Activated CD4-positive, alpha-beta memory T cell treated with anti-CD3 and anti-CD28 coated beads for 36 hours (primary cell): ENCODE measurements at places on chromosomes 5 and 9. TPM values are rescaled to one million over a fixed set of nuclear protein-coding genes. Genes with fewer than 3 reads are reported as not detected.

GRCh38 chr9:25994605-25995004, 316.4 kb upstream of the TUSC1 start:
- H3K27me3 ChIP-seq: no peaks in the 10 kb centered on the region
- H3K27ac ChIP-seq: no peak overlapping the region
- no peak overlapping the region for H3K4me3 ChIP-seq
- no peak for DNase-seq
- H3K4me1 ChIP-seq: no peaks in the 10 kb centered on the region
- H3K36me3 ChIP-seq: no peaks in the 10 kb centered on the region

- no peaks in the 10 kb centered on the region for H3K36me3 ChIP-seq
- H3K27me3 ChIP-seq: no peaks in the 10 kb centered on the region
- peaks cover 3% of the 10 kb centered on the region for H3K4me1 ChIP-seq
- H3K4me3 ChIP-seq: no peak overlapping the region
These were observed 247.5 kb downstream of the PCSK5 start for GRCh38 chr9:76137931-76138330.

DNA sequence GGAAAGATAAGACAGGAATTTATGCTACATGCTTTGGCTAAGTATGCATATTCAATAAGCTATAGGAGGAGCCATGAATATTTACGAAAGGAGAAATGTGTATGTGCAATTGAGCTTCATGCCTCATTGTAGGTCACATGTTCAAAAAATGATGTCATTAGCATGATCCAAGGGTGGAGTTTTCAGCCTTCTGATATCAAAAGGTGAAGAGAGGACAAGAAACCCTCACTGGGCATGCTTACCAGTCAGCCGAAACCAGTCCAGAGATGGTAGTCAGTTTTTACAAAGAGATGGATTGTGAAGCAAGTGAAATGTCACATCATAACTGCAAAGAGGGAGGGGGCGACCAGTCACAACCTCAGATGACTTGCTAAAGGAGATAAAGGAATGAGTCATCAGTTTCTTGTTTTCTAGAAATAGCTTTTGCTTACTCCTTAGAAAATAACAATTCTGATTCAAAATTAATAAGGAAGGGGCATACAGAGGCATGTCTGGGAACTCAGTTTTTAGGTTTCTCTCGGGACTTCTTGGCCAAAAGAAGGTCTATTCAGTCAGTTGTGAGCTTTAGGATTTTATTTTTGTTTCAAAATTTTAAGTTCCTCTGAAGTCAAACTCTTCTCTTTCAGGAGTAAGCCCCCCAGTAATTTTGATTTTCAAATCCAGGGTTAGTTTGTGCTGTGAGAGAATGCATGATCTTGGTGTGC, 1067.8 kb upstream of the EDIL3 start:
- no peaks in the 10 kb centered on the region for H3K36me3 ChIP-seq
- no peaks in the 10 kb centered on the region for H3K4me1 ChIP-seq
- H3K27me3 ChIP-seq: no peaks in the 10 kb centered on the region
- no peak overlapping the region for H3K27ac ChIP-seq

DNA sequence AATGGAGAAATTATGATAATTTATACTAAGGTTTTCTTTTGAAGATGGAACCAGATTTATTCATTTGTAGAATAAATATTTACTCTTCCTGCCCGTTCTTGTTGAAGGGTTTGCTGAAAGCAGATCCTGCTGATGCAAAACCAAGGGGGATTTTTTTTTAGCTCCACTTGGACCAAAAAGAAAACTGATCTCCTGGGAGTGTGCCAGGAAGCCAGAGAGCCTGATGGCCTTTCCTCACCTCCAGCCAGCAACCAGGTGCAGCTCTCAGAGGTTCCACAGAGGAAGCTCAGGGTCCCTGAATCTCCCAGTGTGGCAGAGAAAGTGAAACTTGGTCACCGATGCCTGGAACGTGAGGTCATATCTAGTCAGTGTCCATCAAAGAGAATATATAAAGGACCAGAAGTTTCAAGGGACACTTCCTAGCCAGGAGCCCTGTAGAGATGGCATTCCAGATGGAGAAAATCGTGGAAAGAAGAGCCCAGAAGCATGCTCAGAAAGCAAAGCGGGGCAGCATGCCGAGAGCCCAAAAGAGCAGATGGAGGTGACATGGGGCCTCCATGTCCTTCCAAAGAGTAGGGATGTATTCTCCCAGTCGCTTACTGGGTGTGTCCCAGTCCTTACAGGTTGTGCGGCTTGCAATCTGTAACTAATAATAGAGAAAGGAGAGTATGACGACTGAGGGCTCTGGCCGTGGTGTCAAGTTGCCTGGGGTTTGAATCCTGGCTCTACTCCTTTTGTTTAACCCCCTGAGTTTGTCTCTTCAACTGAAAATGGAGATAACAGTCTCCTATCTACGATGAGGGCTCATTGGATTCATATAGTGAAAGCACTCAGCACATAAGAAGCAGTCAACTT, 12.2 kb downstream of the AFAP1L1 start:
- no peak overlapping the region for H3K4me3 ChIP-seq
- H3K36me3 ChIP-seq: no peaks in the 10 kb centered on the region
- DNase-seq: no peak
- H3K27ac ChIP-seq: no peak overlapping the region

GRCh38 chr5:145470396-145470979, 364.7 kb downstream of the PRELID2 start:
- no peak overlapping the region for H3K4me3 ChIP-seq
- no peaks in the 10 kb centered on the region for H3K4me1 ChIP-seq
- no peaks in the 10 kb centered on the region for H3K27me3 ChIP-seq
- no peak overlapping the region for H3K27ac ChIP-seq
- DNase-seq: no peak

The GALNT10 gene
- total RNA-seq: 26.9 TPM

DNA sequence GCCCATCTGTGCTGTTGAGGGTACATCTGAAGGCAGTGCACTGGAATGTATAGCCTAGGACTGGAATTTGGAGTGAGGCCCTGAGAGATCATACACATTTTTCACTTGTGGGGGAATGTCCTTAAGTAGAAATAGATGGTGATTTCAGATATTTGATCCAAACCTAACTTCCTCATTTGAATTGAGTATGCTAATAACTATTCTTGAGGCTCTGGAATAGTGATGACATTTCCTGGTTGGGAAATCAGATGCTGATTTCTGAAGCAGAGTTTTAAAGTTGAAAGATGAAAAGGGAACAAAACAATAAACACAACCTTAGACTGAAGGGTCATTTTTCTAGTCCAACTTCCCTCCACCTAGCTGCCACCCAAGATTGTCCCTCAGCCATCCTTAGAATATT, 163.0 kb upstream of the CCDC152 start:
- H3K36me3 ChIP-seq: no peaks in the 10 kb centered on the region
- H3K27ac ChIP-seq: no peak overlapping the region
- no peak overlapping the region for H3K4me3 ChIP-seq
- no peak for DNase-seq
- peaks cover 5% of the 10 kb centered on the region for H3K27me3 ChIP-seq
- no peaks in the 10 kb centered on the region for H3K4me1 ChIP-seq

DNA sequence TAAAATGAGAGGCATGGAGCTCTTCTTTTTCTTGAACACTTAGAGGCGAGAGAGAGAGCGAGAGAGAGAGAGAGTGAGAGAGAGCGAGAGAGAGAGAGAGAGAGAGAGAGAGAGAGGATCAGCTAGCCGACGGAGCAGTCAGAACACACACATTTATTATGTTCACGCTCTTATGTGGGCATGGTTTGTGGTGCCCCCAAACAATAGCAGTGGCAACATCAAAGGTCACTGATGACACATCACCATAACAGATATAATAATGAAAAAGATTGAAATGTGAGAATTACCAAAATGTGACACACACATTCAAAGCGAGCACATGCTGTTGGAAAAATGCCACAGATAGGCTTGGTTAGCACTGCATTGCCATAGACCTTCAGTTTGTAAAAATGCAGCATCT, 116.1 kb downstream of the KDM4C start:
- no peaks in the 10 kb centered on the region for H3K27me3 ChIP-seq
- H3K36me3 ChIP-seq: peaks cover 4% of the 10 kb centered on the region
- peaks cover 37% of the 10 kb centered on the region for H3K4me1 ChIP-seq
- no peak overlapping the region for H3K27ac ChIP-seq
- H3K4me3 ChIP-seq: no peak overlapping the region

DNA sequence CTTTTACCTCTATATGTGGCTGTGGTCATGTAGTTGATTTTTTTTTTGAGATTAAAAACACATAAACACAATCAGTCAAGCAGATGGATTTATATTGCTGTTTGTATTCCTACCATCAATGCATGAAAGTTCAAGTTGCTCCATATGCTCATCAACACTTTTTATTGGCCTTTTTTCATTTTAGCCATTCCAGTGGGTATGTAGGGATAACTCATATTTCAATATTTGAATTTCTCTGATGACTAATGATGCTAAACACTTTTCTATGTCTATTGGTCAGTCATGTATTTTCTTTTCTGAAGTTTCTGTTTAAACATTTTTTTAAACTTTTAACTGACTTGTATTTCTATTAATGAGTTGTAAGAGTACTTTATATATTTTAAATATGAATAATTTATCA, 445.4 kb upstream of the RGMB start:
- H3K4me3 ChIP-seq: no peak overlapping the region
- no peaks in the 10 kb centered on the region for H3K27me3 ChIP-seq
- DNase-seq: no peak
- H3K27ac ChIP-seq: no peak overlapping the region

The ASPN gene
- not detected for total RNA-seq

The SLC45A2 gene
- not detected for total RNA-seq

DNA sequence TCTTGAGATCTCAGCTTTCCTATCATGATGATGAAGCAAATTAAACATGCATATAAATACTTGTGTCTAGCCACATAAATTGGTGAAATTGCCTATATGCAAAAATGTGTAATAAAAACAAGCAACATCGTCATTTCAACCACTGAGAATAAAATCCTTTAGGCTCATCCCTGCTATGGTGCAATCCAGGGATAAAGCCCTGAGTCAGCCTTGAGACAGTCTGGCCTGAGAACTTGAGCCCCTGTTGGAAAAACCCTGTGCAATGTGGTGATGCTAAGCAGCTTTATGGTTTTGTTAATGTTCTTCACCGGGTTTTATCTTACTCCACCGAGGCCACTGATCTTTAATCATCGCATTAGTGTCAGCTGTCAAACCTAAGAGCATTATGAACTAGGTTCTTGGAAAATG, 170.5 kb downstream of the DCP2 start:
- H3K4me1 ChIP-seq: no peaks in the 10 kb centered on the region
- peaks cover 2% of the 10 kb centered on the region for H3K36me3 ChIP-seq
- no peak overlapping the region for H3K27ac ChIP-seq
- no peak overlapping the region for H3K4me3 ChIP-seq
- DNase-seq: no peak

The INVS gene
- total RNA-seq: 12.1 TPM

The FBP1 gene
- total RNA-seq: 0.62 TPM

GRCh38 chr5:139765409-139766217, 30.0 kb upstream of the PSD2 start:
- H3K36me3 ChIP-seq: no peaks in the 10 kb centered on the region
- DNase-seq: peak; percentile 86
- peak overlapping the region; percentile 50 for H3K4me3 ChIP-seq
- H3K27ac ChIP-seq: no peak overlapping the region
- peaks cover 15% of the 10 kb centered on the region for H3K4me1 ChIP-seq
- H3K27me3 ChIP-seq: peaks cover 31% of the 10 kb centered on the region

DNA sequence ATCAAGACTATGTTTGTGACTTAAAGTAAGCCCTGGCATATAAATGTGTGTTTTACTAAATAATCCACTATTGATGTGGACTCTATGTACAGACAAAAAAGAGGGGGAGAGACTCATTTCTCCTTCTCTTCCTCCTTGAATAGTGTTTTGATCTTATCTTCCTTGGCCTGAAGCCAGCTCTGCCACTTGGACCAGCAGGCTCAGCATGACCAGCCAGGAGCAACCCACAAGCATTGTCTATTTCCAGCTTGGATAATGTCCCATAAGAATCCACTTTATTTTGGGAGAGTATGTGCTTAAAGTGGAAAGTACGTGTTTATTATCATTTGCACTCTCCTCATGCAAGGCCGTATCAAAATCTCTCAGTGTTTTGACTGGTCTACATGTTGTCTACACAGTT, 23.8 kb upstream of the SLC46A2 start:
- H3K27ac ChIP-seq: no peak overlapping the region
- H3K4me1 ChIP-seq: no peaks in the 10 kb centered on the region
- DNase-seq: no peak
- H3K4me3 ChIP-seq: no peak overlapping the region
- H3K27me3 ChIP-seq: peaks cover 9% of the 10 kb centered on the region

The AJM1 gene
- total RNA-seq: 4.2 TPM

- DNase-seq: no peak
- H3K36me3 ChIP-seq: peaks cover 52% of the 10 kb centered on the region
- no peaks in the 10 kb centered on the region for H3K27me3 ChIP-seq
- H3K27ac ChIP-seq: no peak overlapping the region
These were observed 34.5 kb downstream of the SLC31A2 start for GRCh38 chr9:113185271-113185670.

The CNTFR gene
- not detected for total RNA-seq

DNA sequence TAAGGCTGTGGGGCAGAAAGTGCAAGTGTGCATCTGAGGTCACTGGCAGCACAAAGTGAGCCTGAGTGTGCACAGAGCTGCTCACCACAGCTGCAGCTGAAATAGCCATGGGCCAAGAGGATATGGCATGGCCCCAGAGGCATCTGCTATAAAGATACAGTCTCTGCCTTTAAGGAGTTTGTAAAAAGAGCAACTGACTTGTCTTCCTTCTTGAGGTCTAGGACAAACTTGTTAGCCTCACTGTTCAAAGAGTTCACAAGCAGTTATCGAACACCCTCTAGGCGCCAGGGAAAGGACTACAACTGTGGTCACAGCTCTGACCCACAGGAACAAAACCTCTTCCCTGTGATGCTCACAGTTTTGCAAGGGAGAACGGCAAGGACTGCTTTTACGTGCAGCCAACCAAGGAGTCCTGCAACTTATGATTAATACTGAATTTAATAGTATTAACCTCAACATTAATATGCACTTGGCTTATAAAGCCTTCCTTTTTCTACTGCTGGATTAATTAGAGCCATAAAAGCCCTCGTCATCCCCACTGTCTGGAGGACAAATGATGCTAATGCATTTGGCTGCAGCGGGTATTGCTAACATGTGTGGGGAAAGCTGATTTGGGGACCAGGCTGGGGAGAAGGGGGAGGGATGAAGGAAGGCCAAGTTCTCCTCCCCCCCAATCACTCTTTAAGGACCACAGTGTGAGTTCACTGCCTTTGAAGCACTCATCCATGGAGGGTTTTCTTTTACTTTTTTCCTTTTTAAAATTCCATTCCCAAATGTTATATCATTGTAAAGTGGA, 189.8 kb upstream of the TRIM32 start:
- no peaks in the 10 kb centered on the region for H3K36me3 ChIP-seq
- DNase-seq: no peak
- no peak overlapping the region for H3K27ac ChIP-seq
- no peaks in the 10 kb centered on the region for H3K4me1 ChIP-seq
- no peaks in the 10 kb centered on the region for H3K27me3 ChIP-seq

The GMCL2 gene
- not detected for total RNA-seq
